ENCODE measurements at places on chromosomes 7 and 10. TPM values are rescaled to one million over a fixed set of nuclear protein-coding genes. Genes with fewer than 3 reads are reported as not detected.

- peak; percentile 46 for DNase-seq
Observed at GRCh38 chr10:101292194-101293006, 61.6 kb upstream of the BTRC start.

- DNase-seq = no peak
Observed at GRCh38 chr7:77757589-77757988, 40.6 kb downstream of the TMEM60 start.

DNA sequence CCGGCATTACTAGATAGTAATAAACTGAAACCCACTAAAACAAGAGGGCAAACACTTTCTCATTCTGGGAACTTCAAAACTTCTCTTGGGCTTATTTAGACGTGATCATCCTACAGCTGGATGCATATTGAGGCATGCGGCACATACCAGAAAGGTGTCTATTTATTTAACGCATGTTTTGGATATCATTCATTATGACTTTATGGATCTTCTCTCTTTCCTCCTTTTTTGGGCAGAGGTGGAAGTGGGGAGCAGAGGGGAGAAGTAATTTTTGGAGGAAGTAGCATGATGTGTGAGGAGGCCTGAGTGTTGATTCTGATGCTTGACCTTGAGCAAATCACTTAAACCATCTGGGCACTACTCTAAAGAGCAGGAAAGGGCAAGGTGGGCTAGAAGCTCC, 270.6 kb downstream of the TRIL start:
- no peak for DNase-seq

- DNase-seq = no peak
Observed at GRCh38 chr10:31098046-31098445, 66.4 kb upstream of the ZNF438 start.

- DNase-seq = no peak
Observed at GRCh38 chr10:94224656-94225055, 138.1 kb downstream of the NOC3L start.

Gene NUTM2B
- 0.57 TPM for total RNA-seq

Measured in ovary (tissue), 10 donors.